Heart right ventricle (tissue), 16 donors: ENCODE measurements at places on chromosomes 2 and 18.
A peak's percentile ranks its signal among the peaks of the same experiment; 100 is the strongest.

GRCh38 chr2:69242651-69243051 is 144.4 kb downstream of the GFPT1 start:
- no peak for DNase-seq

GRCh38 chr2:85767803-85768665 is 14.2 kb downstream of the ATOH8 start:
- DNase-seq, result no peak

- no peak for DNase-seq
Measured at GRCh38 chr2:62919041-62919440, 131.6 kb upstream of the OTX1 start.

- DNase-seq, result no peak
Measured at GRCh38 chr2:200471928-200472645, 37.8 kb downstream of the KCTD18 start.

DNA sequence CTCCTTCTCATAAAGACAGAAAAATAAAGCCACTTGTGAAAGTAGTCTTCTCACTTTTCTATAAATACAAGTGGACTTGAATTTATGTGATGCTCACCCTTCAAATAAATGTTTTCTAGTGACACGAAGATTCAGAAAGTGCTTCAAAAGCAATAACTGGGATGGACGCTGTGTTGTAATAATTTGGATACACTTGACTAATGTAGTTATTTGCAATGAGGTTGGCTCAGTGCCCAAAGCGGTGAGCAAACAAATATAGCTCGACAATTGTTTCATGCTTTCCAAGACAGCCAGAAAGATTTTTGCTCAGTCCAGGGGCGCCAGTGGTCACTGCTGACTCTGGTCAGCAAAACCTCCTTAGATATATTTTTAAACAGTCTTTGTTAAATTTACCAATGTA is 278.6 kb upstream of the KLHL14 start:
- no peak for DNase-seq

GRCh38 chr2:8264981-8265380 is 416.9 kb upstream of the ID2 start:
- DNase-seq, result no peak

GRCh38 chr2:96951125-96951654 is 35.2 kb downstream of the FAM178B start:
- peak; percentile 69 for DNase-seq

DNA sequence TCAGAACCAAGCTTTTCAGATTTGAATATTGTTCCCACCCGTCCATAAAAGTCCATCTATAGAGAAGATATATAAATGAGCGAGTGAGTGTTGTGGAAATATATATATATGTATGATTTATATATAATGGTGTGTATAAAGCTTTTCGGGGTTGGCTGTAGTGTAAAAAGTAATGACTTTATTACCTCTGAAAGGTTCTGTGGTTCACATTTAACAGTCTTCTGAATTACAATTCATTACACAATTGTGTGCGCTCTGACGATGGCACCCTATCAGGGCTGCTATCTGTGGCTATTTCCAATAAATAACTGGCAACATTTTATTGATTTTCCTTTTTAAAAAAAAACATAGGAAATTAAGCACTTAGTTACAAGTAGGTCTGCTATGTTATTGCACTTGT is 2.7 kb upstream of the BCL11A start:
- DNase-seq, result no peak

- DNase-seq, result no peak
Measured at GRCh38 chr2:181309586-181309985, 147.6 kb upstream of the ITGA4 start.

DNA sequence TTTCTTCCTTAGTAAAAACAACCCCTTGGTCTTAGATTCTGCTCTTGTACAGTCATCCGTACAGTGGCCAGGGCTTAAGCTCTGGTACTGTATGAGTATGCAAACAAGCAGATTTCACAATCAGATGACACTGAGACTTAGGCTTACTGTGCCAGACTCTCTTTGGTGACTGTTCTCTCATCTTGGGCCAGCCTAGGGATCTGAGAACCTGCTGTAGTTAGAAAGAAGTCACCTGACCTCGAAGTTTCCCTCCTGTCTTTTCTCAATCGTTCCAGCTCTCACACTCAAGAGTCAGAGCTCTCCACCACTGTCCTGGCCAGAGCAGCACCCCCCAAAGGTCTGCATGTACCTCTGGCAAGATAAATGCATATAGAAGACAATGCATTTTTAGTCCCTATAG is 63.2 kb downstream of the ZEB2 start:
- peak; percentile 15 for DNase-seq

- no peak for DNase-seq
Measured at GRCh38 chr2:215487002-215487372, 51.1 kb upstream of the FN1 start.

- no peak for DNase-seq
Measured at GRCh38 chr18:71598374-71598773, 945.8 kb downstream of the CBLN2 start.

- no peak for DNase-seq
Measured at GRCh38 chr2:6747433-6747832, 118.3 kb downstream of the CMPK2 start.

- DNase-seq, result no peak
Measured at GRCh38 chr18:8844721-8845148, 139.4 kb downstream of the MTCL1 start.

GRCh38 chr2:170307052-170307451 is 129.1 kb downstream of the MYO3B start:
- DNase-seq, result no peak

DNA sequence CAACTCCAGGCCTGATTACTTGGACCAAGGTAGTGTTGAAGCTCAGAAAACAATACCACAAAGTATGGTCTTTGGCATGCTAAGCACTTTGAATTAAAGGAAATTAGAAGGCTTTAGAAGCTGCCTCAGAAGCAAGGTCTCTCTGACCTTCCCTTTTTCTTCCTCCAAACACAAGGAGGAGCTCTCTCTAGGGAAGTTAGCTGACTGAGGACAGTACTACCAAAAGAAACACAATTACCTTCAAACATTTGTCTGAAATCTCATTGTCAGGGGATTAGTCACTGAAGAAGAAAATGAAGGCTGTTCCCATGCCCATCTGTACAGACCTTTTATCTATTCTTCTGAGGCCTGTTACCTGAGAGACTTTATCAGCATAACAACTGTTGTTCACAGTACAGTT is 279.3 kb downstream of the CDH20 start:
- no peak for DNase-seq

GRCh38 chr2:180520921-180521581 is 459.4 kb upstream of the UBE2E3 start:
- DNase-seq, result no peak

- DNase-seq, result no peak
Measured at GRCh38 chr18:54787121-54787520, 41.2 kb upstream of the RAB27B start.

- DNase-seq, result no peak
Measured at GRCh38 chr2:71608441-71608840, 155.1 kb downstream of the DYSF start.

GRCh38 chr2:39625193-39625926 is 40.4 kb upstream of the TMEM178A start:
- DNase-seq, result no peak

- no peak for DNase-seq
Measured at GRCh38 chr2:85819811-85820510, 66.2 kb downstream of the ATOH8 start.

DNA sequence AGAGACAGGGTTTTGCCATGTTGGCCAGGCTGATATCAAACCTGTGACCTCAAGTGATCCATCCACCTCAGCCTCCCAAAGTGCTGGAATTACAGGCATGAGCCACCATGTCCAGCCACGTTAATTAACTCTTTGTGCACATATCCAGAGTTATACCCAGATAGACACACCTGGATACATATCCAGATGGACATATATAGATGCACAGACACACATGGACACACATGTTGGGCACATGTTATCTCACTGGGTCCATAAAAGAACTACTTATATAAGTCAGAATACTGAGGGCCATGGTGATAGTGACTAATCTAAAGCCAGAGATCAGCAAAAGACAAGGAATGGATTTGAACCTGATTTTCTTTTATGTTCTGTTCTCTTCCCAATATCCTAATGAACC is 158.6 kb downstream of the IRS1 start:
- DNase-seq, result no peak

GRCh38 chr2:220678943-220679342 is 893.2 kb downstream of the EPHA4 start:
- no peak for DNase-seq

DNA sequence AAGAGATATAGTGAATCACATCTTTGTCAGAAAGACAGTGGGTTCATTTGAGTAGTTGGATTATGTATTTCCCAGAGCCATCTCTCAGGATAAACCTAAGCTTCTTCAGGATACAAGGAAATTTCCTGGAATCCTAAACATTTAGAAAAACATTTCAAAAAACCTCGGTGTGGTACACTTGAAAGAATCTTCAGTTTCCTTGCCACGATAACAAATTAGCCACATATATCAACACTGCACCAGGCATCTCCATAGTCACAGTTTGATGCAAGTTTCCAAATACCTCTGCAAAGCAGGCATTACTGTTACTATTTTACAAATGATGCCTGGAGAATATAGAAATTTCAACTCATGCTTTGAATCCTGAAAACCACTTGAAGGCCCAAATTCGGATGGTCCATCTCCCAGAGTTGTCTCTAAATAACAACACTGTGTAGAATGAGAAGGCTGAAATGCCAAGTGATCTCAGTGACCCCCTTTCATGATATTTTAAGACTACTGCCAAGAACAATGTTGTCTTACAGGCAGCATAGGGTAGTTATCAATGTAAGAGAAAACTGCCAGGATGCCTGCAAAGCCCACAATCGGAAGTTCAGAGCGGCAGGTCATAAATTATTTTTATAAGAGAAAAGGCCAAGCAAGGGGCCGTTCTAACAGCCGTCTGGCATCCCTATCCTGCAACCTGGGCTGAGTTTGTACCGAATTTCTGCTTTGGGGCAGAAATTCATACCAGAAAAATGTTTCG is 307.9 kb downstream of the TXNL1 start:
- no peak for DNase-seq

DNA sequence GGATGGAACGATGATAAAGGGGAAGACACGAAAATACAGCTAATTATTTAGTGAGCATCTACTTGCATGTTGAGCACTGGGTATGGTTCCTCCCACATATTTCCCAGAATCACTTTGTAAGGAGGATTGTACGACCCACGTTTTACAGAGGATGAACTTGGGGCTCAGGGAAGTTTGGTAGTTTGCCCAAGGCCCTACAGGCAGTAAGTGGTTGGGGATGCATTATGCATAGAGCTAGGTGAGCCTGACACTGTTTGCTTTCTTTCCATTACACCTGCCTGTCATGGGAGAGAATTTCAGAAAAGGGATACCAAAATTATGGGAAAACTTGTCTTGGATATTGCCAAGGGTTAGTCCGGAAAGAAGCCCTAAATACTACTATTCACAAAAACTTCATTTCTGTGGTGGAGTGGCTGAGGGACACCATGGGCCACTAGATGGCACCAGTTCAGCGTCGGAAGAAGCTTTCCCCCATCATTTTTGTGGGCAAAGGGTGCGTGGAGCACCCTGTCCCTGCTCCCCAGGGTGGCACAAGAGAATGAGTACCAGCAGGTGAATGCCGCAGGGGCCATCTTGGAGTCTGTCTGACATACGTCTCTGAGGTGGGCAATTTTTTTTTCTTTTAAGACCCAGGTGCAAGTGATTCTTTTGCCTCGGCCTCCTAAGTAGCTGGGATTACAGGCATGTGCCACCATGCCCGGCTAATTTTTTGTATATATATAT is 23.5 kb upstream of the C18orf32 start:
- peak; percentile 27 for DNase-seq

DNA sequence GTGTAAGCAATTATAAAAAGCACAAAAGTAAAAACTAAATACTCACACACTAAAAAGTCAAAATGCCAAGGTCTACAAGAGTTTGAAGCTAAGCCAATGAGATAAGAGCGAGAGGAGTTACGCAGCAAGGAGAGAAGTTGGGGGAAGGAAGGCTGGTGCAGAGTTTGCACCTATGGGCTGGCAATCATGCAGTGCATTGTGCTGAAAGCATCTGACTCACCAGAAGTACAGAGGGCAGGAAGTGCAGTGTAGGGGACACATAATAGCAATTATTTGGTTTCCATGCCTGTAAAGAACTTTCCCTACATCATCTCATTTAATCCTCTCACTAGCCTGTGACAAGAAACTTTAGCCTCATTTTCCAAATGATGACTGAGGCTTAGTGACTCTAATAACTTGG is 142.7 kb upstream of the KYNU start:
- no peak for DNase-seq

DNA sequence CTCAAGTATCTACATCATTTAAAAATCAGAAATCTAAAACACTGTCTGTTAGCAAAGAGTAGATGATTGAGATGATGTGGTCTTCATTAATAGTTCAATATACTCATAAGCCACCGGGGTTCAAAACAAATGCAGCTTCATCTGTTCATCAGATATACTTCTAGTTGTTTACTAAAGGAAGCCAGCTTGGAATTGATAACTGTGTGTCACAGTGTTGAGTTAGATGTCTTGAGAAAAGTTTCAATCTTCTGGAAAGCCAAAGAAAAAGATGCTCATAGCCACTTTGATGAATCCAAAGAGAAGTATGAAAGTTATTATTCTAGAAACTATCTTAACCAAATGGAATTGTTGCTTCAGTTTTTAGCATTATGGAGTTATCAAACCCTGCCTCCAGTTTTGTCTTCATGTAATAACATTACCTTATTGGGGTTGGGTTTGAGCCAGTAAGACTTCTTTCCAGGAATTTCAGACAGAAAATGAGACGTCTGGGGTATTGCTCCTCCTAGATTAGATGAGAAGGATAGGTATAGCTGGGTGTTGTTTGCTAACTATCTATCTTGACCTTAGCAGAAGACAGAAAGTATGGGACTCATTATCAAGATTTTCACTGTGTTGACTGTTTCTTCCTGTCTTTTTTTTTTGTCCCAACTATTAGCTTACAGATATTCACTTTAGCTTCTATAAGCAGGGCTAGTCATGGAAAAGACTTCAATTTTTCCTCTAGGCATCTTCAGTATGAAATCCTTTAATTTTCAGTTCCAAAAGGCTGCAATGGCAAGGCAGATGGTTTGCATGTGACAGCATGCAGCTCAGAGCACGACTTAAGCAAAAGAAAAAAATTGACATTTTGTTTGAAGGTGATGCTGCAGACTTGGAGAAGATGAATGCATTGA is 66.5 kb downstream of the LNPK start:
- DNase-seq, result no peak

GRCh38 chr2:57402755-57403154 is 643.9 kb upstream of the VRK2 start:
- no peak for DNase-seq
